ENCODE measurements at places on chromosomes 4 and X.

DNA sequence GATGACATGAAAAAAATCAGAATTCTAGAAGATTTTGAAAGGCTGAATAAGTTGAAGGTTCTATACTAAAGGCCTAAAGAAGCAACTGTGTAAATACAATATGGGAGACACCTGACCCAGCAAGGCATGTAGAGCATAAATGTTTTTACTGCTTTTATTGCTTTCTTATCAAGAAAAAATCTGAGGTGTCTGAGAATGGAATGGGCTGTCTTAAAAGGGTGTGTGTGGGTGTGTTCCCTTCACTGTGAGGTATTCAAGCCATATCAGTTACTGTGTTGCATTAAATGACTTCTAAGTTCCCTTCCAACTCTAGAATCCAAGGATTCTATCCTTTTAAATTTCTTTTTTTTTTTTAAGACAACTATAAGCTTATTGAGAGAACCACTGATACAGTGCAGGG is 15.7 kb downstream of the ATP8A1 start:
- no peak for DNase-seq

- DNase-seq = no peak
These were observed 25.6 kb downstream of the PPP2R2C start for GRCh38 chr4:6446538-6447451.

- no peak for DNase-seq
These were observed 59.6 kb upstream of the DRP2 start for GRCh38 chrX:101160001-101160400.

- DNase-seq = no peak
These were observed 756 bp downstream of the IGFBP7 start for GRCh38 chr4:57109411-57109846.

DNA sequence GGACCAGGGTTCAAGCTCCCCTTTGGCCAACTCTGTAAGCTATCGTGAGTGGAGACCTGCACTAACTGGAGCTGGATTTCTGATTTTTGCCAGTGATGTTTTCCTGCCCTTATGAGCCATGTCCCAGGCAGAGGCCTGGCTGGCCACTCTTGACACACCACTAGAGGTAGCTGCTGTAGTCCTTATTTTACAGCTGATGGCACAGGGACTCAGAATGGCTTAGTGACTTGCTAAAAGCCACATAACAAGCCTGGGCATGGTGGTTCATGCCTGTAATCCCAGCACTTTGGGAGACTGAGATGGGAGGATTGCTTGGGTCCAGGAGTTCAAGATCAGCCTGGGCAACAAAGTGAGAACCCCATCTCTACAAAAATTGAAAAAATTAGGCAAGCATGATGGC is 33.4 kb downstream of the CYTL1 start:
- no peak for DNase-seq

GRCh38 chr4:177473991-177474390 is 31.8 kb upstream of the AGA start:
- DNase-seq = no peak

GRCh38 chr4:143254491-143255226 is 69.9 kb downstream of the USP38 start:
- no peak for DNase-seq

DNA sequence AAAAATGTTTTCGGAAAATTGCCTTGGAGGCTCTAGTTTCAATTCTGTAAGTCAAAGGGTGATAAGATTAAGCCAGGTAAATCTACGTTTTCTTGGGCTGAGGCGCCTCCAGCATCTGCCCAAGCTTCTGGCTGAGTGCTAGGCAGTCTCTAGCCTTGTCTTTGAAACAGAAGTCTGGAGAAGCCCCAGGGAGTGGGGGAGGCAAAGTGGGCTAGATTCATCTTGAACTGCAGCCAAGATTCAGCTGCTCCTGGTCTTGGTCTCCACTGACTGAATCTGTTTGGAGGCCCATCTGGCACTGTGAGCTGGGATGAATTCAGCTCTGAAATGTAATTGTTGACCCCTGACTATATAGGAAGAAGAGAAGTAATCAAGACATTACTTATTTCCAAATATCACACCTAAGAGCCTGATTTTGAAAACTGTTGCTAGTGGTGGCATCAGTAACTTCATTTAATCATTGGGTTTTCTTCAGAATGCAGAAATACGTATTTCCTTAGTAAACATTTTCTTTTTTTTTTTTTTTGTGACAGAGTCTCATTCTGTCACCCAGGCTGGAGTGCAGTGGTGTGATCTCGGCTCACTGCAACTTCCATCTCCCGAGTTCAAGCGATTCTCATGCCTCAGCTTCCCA is 187.3 kb upstream of the LEF1 start:
- DNase-seq = no peak

GRCh38 chr4:176864238-176864637 is 71.5 kb upstream of the VEGFC start:
- no peak for DNase-seq

DNA sequence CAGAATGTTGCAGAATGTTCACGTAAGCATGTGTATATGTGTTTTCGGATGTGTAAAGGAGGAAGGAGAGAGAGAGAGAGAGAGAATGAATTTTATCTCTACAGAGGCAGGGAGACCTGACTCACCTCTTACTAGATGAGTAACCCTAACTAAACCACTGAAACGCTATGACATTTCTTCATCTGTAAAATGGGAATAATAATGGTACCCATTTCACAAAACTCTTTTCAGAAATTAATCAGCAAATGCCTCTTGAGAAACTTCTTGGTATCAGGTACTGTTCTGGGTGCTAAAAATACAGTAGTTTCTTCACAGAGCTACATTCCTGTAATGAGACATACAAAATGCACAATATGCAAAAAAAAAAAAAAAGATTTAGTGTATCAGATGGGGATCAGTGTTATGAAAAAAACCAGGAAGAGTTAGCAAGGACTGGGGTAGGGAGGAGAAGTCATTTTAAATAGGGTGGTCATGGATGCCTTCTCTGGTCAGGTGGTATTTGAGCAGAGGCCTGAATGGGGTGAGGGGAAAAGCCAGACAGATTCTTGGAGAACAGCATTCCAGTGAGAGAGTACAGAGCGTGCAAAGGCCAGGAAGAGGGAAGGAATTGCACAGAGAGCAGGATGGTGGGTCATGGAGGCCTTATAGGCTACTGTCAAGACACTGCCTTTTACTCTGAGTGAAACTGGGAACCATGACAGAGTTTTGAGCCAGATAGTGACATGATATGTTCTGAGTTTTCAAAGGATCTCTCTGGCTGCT is 84.9 kb upstream of the SPANXB1 start:
- no peak for DNase-seq

- no peak for DNase-seq
These were observed 14.4 kb upstream of the CYBB start for GRCh38 chrX:37765507-37765906.

GRCh38 chr4:84481860-84482245 is 17.2 kb downstream of the NKX6-1 start:
- no peak for DNase-seq

DNA sequence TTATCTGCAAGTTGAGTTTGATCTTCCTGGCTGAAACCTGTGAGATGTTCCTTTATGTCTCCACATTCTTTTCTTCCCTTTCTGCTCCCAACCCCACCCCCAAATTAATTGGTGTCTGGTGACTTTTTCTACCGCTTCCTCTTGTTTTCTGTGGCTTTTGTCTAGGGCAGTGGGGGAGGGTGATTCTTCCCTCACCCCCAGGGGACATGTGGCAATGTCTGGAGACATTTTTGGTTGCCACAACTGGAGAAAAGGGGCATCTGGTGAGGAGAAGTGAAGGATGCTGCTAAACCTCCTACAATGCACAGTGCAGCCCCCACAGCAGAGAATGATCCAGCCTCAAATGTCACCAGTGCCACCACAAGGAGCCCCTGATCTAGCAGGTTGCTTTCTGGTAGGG is 152.9 kb downstream of the NHS start:
- DNase-seq = no peak

- no peak for DNase-seq
These were observed 531.0 kb upstream of the ZFP42 start for GRCh38 chr4:187464573-187464972.

DNA sequence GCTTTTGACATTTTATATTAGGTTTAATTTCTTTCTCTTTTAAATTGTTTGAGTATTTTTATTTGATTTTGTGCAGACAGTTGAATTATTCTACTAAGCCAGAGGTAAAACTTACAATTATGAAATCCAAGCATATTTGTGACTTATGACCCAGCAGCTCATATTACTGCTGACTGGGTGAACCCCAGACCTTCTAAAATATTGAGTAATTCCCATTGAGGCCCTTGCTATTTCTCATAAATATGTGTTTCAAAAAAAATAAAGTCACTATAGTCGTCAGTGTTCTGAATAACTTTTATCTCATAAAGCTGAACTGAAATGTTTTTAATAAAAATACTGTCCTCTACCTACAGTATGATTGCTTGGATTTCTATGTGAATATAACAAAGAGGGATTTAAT is 303.1 kb downstream of the IQCM start:
- no peak for DNase-seq
